ENCODE measurements at places on chromosomes 5 and 9.

DNA sequence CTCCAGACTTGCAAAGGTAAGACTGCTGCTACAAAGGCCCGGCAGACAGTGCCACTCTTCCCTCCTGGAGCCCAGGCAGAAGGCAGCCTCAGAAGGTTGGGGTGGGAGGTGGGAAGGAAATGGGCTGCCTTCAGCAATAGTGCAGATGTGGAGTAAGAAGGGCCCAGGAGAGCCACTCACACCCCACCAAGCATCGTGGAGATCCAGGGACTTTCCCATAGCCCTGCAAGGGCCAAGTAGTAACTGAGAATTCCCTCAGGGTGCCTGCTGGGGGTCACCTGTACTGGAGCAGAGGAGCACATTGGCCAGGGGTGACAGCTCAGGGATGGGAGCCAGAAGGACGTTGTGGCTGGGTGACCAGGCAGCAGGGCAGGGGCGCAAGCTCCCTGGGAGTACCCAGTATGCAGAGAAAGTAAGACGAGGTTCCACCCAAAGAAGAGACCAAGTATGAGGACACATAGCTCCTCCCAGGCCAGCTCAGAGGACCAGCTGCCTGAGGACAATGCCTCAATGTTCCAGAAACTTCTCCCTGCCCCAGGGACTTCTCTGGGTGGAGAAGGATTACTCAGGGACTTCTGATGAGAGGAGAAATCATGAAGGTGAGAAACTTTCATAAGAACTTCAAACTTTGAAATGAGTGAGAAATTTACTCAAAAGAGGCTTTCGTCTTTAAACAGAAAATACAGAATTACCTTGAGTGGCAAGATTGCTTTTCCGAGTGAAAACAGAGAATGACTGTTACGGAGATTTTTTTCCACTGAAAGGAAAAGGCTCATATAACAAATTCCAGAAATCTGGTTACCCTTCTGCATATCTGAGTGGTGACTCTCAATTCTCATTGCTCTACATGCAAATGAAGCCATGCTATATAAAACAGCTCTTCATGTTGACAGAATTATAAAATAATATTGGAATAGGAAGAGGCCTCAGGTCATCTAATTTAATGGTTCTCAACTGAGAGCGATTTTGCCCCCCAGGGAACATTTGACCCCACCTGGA, 87.9 kb upstream of the TRIO start:
- DNase-seq, result no peak

DNA sequence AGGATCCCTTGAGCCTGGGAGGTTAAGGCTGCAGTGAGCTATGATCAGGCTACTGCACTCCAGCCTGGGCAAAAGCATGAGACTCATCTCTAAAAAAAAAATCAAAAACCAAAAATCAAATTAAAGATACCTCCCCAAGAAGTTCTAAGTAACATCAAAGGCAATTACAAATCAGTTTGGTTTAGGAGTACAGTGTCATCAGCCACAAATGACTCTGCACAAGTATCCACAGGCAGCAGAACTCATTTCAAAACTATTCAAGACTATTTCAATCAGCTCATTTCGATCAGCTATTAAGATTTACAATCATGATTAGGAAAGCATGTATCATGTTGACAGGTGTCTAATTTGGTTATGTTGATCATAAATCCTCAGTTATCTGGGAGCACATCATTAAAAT, 19.1 kb downstream of the TRMO start:
- DNase-seq, result no peak

GRCh38 chr5:98755406-98755805, 18.1 kb upstream of the RGMB start:
- DNase-seq, result no peak

GRCh38 chr9:127707766-127708165, 978 bp downstream of the CFAP157 start:
- peak; percentile 83 for DNase-seq

- DNase-seq, result no peak
These were observed 49.8 kb downstream of the NR6A1 start for GRCh38 chr9:124721109-124721906.

DNA sequence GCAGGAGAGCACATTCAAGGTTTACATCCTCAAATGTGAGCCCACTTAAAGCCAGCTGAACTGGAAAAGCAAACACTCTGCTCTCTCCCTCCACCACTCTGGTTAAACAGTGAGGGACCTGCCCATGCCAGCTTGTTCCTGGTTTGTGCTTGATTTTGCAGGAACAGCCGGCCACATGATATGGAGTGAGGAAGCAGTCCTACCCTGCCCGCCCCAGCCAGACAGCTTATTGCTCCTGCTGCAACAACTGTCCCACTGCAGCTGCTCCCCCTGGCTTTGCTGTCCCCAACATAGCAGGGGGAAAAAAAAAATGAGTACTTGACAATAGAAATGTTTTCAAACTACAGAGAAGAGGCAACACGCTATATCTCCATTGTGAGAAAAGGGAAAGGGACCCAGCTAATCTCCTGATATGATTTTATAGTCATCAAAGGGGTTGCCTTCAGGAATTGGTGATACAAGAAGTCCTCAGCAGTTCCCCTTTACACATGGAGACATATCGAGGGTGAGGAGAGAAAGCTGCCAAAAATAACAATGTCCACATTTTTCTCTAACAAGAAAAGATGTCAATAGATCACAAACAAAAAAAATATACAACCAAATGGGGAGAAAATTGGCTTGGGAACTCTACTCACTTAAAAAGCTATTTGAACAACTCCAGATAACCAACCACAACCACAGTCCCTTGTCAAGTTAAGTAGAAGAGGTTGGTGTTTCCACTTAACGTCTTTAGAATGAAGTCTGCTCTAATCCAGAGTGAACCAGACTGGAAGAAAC, 4.6 kb downstream of the MYO10 start:
- peak; percentile 97 for DNase-seq

GRCh38 chr5:157603333-157604190, 28.0 kb upstream of the ADAM19 start:
- DNase-seq, result no peak

DNA sequence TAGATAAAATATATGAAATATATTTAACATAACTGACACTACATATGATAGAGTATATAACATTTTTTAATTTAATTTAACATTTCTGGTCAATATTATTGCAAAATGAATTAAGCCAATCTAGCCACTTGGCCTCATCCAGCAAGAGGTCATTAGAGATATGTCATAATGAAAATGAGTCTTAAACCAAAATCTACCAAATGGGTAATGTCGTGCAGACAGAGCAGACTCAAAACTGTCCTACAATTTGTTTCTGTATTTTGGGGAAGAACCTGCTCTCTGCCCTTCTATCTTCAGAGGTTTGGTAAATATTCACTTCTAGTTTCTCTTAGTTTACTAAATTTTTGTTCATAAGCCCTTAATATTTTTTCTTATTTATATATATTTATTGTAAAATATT, 61.4 kb downstream of the ARHGEF28 start:
- no peak for DNase-seq

- peak; percentile 56 for DNase-seq
These were observed 27.1 kb upstream of the BASP1 start for GRCh38 chr5:17190242-17190778.

DNA sequence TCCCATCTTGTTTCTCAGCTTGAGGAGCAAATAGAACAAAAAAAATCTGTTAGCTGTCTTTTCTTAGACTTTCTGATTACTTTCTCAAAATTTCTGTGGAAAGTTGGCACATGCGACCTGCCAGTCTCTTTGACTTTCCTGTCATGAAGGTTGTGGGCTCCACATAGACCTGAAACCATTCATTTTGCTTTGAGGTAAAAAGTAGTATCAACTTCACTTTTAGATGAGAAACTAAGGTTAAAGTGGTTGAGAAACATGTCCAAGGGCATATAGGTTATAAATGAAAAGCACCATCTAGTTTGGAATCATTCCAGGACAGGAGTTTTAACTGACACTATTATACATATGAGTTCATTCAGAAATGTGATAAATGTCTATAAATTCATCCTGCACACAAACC, 42.7 kb downstream of the ST8SIA4 start:
- no peak for DNase-seq

DNA sequence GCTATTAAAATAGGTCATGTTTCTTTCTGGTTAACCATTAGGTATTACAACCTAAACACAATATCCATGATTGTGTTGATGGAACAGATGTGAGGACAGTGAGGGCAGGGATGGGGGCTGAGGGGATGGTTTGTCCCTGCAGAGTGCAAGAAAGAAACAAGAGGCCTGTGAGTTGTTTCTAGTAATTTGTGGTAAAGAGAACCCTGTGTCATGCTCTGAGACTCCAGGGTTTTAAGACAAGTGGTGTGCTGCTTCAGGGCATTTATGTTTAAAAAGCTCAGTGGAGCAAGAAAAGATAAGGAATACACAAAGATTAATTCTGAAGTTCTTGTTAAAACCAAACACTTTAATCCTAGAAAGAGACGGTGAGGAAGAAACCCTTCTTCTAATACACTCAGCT, 656.5 kb downstream of the TLE1 start:
- DNase-seq, result no peak

- peak; percentile 42 for DNase-seq
These were observed 78.0 kb downstream of the WNK2 start for GRCh38 chr9:93261735-93262523.

DNA sequence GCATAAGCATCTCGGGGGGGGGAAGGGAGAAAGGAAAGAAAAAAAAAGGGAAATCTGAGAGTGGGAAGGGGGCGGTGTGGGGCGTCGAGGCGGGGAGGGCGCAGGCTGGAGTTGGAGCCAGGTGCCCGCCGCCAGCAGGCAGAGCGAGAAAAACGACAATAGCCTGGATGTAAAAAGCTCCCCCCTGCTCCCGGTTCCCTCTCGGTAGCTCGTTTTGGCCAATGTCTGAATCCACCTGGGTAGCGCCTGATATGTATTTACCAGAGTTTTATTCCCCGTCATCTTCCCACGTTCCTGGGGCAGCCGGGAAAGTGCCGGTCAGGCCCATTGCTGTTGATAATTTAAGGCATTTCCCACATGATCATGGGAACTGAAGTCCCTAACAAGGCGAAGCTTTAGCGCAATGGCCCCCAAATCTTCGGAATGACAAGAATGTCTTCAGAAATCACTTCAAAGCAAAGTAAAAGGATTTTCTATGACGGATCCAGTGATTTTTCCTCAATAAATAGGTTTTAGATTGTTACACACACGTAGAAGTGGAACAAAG, 3.0 kb upstream of the OTP start:
- peak; percentile 50 for DNase-seq

DNA sequence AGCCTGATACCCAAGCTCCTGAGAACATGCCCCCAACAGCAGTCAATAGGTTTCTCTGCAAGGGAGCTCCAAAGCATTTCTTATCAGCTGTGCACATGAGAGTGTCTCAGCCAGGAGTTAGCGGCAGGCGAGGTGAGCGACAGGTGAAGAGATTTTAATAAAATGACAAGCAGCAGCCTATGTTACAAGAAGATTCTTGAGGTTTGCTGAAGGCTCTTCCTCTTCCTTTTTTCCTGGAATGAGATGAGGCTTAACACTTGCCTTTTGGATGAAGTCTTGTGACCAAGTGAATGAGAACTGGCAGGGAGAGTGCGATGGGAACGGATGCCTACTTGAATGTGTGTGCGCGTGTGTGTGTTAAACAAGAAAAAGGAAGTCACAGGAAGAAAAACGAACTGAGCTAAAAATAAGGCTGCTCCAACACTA, 76.1 kb downstream of the SHB start:
- DNase-seq, result no peak

- DNase-seq, result peak; percentile 29
These were observed 1.6 kb downstream of the TMEM245 start for GRCh38 chr9:109117856-109118807.

DNA sequence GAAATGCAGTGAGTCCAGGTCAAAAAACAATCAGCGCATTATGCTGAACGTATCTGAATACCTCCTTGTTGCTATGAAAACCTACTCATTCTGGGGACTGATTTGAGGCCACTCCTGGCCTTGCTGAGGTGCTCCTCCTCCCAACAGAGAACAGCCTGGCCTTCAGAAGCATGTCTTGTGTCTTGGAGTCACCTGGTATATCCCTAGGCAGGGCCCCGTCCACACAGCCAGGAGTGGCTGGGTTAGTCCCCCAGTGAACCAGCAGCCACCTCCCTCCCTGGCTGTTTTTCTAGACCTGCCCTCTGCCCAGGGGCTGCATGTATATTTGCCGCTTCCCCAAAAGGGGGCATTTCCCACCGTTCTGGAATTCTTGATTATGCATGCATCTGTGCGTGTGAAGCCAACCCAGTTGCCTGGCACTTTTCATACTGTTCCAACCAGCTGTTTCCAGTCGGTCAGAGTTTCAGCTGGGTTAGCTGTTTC, 99.2 kb upstream of the SPATA31C2 start:
- no peak for DNase-seq

DNA sequence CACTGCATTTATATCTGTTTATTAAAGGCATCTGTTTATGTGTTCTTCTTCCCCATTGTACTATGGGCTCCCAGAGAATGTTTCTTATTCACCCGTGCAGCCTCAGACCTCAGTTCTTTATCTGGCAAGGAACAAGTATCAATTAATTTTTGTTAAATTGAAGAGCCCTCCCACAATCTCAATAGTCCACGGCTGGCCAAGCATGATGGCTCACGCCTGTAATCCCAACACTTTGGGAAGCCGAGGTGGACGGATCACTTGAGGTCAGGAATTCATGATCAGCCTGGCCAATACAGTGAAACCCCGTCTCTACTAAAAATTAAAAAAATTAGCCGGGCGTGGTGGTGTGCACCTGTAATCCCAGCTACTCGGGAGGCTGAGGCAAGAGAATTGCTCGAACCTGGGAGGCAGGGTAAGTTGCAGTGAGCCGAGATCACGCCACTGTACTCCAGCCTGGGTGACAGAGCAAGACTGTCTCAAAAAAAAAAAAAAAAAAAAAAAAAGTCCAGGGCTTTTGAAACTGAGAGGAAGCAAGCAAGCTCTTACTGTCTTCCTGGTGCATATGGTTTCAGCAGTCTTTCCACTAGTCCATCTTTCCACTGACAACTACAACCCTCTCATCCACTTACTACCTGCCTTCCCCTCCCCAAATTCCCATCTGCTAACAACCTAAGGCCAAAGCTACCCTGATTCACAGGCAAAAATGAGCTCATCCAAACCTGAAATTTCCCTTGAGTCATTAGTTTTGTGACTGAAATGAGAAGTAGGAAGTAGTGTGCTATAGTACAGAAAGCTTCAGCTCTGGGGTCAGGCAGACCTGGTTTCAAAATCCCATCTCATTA, 2.3 kb upstream of the HK3 start:
- no peak for DNase-seq

GRCh38 chr5:60196385-60197113, 303.0 kb upstream of the PDE4D start:
- DNase-seq, result peak; percentile 81
